ENCODE measurements at places on chromosomes 13 and 19.

DNA sequence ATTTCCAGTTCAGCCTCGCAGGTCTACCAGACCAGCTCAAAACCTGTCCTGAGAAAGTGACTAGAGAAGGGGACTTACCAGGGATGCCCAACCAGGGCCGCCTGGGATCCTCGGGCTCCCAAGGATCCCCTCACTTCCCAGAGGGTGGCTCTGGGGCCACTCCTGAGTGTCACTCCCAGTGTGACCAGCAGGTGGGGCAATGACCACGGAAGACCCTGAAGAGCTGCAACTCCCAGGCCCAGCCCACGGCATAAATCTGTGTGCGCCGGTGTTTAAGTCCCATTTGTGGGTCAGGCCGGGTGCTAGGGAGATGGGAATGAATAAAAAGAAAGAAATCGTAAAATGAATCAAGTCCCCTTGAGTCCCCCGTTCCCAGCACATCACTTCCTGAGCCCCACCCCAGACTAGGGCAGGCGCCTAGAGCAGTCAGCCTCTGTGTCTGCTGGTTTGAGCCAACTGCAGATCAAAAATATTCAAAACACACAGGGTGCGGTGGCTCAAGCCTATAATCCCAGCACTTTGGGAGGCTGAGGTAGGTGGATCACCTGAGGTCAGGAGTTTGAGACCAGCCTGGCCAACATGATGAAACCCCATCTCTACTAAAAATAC lies 10.7 kb downstream of the PTGIR start:
- DNase-seq, result peak; percentile 87

DNA sequence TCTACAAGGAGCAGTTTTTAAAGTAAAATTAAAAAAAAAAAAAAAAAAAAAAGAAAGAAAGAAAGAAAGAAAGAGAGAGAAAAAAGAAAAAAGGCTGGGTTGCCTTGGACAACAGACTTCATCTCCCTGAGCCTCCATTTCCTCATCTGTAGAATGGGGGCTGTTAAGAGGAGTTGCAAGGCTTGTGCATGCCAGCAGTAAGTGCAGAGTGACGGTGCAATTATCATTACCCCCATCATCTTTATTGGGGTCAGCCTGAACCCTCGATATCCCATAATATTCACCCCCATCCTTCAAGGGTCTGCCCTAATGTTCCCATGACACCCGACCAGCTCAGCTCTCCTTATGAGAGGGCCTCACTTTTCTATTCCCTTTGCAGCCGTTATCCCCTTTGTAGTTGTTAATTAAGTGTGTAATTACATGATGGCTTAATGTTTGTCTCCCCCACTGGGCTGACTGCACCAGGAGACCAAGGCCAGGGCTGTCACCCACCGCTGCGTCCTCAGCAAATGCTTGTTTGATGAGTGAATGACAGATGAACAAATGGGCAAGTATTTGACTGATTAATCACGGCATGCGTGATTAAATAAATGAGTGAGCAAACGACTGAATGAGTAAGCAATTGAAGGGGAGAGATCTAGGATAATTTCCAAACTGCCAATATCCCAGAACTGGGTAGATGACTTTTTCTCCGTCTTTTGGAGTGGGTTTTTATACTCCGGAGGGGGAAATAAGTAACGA lies 10.1 kb downstream of the FOSB start:
- no peak for DNase-seq

GRCh38 chr13:65656740-65657329 lies 1573.3 kb downstream of the PCDH9 start:
- DNase-seq, result no peak

GRCh38 chr13:37127691-37128241 lies 22.3 kb upstream of the CSNK1A1L start:
- no peak for DNase-seq

- DNase-seq, result no peak
Observed at GRCh38 chr13:29847501-29847983, 2.9 kb downstream of the UBL3 start.

GRCh38 chr19:40512473-40513344 lies 45.9 kb downstream of the SPTBN4 start:
- DNase-seq, result no peak

DNA sequence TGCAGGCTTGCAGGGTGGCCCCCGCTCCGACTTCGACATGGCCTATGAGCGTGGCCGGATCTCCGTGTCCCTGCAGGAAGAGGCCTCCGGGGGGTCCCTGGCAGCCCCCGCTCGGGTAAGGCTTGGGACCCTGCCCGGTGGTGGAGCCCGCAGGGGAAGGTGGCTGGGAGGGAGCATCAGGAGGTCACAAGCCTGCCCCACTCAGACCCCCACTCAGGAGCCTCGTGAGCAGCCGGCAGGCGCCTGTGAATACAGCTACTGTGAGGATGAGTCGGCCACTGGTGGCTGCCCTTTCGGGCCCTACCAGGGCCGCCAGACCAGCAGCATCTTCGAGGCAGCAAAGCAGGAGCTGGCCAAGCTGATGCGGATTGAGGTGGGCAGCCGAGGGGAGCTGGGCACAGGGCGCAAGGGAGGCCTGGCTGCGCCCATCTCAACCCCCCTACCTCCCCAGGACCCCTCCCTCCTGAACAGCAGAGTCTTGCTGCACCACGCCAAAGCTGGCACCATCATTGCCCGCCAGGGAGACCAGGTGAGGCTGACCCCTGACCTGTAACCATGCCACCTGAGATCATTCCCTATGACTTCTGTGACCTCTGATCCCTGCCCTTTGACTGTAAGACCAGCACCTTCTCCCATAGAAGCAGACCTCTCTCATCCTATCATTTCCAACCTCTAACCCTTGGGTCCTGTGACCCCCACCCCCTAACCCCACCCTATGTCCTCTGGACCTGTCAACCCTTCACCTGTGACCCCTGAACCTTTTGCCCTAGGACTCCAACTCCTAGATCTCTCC lies 7.2 kb downstream of the PNPLA6 start:
- DNase-seq, result no peak

GRCh38 chr19:17420475-17420924 lies 653 bp downstream of the MVB12A start:
- DNase-seq, result no peak

DNA sequence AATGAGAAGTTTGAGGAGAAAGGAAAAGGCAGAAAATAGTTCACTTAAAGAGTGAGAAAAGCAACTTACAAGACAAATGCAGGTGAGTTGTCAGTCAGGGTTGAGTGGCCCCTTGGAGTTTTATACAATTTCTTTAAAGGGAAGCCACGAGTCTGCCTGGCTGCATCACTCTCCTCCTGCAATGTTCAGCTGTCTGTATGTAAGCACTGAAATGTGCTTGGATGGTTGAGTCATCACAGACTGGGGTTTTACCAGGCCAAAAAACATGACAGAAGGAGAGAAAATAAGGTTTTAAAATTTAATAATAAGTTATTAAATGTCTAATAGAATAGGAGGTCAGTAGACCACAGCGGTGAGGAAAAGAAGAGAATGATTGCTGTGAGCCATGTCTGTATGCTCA lies 51.0 kb upstream of the FGF14 start:
- DNase-seq, result no peak

GRCh38 chr19:35742121-35742724 lies at the start of gene IGFLR1:
IGFLR1 (minus strand) TSS chr19:35742452; CDS start chr19:35741180, 1,272 bp downstream.
- peak; percentile 61 for DNase-seq

- DNase-seq, result no peak
Observed at GRCh38 chr19:14368011-14368513, 13.2 kb upstream of the ADGRE5 start.

DNA sequence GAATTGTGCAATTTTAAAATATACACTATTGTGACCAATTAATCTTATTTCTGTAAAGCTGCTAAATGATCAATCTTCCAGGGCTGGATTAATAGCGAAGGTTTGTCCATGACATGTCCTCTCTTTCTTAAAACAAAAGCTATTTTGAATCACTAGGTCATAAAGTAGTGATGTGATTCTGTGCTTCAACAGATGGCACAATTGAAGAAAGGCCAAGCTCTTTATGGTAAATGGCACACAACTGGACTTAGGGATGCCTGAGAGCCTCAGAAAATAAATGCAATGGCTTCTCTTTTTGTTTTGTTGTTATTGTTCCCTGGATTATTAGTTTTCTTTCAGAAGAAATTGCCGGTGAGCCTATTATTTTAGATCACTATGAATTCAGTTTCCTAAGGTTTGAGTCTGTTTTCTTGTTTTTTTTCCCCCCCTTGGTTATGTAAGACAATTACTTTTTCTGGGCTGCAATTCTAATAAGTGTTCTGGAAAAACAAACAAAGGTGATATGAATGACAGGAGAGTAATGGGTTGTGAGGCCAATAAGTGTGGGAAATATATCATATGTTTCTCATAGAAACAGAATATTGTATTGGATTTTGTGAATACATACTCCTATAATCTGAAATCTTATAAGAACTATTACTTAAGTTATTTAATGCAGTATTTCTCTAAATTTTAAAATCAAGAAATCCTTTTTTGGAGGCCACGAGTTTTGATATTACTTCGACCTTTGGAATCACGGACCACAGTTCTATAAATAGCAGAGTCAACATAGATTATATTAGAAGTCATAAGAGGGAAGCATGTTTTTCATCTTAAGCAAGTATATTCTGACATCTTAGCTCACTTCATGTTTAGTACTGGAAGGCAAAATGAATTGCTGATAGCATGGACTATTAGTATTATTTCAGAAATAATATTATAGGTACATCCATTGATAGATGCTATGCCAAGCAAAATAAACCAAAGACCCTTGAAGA lies 16.8 kb downstream of the SLITRK1 start:
- DNase-seq, result no peak

- no peak for DNase-seq
Observed at GRCh38 chr19:1262623-1263123, 6.5 kb upstream of the CIRBP start.

GRCh38 chr19:39410017-39410830 lies 2.2 kb upstream of the PLEKHG2 start:
- DNase-seq, result peak; percentile 51

DNA sequence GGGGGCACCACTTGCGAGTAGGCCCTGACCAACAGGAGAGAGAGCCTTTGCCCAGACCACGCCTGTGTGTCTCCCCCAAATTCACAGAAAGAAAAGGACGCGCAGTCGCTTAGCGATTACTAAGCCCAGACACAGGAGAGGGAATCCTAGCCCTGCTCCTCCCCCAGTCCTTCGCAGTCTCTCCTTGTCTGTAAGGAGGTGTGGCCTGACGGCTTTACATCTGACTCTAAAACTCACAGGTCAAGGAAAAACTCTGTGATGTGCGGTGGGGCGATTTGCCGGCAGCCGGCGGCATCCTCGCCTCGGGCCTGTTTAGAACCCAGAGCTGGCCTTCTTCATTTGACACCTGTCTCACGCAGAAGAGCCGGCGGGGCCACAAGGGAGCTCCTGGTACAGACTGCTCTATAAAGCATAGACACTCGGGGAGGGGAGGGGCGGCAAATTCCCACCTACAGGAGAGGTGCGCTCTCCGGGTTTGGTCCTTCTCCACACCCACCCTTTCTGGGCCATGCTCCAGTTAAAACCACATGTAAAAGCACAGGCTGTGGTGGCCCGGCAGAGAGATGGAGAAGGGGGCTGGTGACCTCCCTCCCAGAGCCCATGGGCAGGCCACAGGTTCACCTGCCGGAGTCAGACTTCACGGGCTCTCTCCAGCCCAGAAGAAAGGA lies 17.8 kb downstream of the GPR12 start:
- DNase-seq, result no peak

GRCh38 chr19:16851031-16851712 lies 22.0 kb downstream of the SIN3B start:
- DNase-seq, result no peak

GRCh38 chr13:76822698-76823267 lies 63.4 kb downstream of the KCTD12 start:
- no peak for DNase-seq

DNA sequence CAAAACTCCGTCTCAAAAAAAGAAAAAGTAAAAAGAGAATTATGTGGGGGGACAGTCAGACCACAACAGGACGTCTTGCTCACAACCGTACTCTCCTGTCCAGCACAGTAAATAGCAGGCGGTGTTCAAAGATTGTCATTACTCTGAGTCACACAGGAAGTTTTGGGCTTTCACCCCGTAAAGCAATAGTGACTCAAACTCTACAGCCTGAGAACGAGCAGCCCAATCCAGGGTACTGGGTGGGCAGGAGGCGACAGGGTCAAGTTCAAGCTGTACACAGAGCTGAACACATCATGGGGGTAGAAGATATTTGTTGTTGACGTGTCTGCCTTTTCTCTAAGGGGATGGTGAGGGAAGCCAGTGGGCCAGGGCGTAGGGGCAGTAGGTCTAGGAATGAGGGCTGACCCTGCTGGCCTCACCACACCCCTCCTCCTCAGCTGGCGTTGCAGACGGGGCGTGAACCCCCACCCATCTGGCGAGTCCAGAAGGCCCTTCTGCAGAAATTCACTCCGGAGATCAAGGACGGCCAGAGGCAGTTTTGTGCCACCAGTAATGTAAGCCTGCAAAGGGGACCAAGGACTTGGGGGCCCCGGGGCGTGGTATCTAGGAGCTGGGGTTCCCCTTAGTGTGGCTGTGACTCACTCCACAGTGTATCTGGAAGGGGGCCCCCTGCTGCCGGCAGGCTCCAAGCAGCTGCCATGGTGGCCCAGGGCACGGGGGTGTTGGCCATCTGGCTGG lies 23.3 kb downstream of the PRR12 start:
- DNase-seq, result no peak

Data from stimulated activated CD4-positive, alpha-beta T cell treated with anti-CD3 and anti-CD28 coated beads, Interleukin-12 subunit alpha, Interleukin-12 subunit beta, amount 100 ng/mL, for 24 hours (primary cell).